ENCODE measurements at places on chromosomes 2 and 18. TPM values are rescaled to one million over a fixed set of nuclear protein-coding genes. Genes with fewer than 3 reads are reported as not detected.

DNA sequence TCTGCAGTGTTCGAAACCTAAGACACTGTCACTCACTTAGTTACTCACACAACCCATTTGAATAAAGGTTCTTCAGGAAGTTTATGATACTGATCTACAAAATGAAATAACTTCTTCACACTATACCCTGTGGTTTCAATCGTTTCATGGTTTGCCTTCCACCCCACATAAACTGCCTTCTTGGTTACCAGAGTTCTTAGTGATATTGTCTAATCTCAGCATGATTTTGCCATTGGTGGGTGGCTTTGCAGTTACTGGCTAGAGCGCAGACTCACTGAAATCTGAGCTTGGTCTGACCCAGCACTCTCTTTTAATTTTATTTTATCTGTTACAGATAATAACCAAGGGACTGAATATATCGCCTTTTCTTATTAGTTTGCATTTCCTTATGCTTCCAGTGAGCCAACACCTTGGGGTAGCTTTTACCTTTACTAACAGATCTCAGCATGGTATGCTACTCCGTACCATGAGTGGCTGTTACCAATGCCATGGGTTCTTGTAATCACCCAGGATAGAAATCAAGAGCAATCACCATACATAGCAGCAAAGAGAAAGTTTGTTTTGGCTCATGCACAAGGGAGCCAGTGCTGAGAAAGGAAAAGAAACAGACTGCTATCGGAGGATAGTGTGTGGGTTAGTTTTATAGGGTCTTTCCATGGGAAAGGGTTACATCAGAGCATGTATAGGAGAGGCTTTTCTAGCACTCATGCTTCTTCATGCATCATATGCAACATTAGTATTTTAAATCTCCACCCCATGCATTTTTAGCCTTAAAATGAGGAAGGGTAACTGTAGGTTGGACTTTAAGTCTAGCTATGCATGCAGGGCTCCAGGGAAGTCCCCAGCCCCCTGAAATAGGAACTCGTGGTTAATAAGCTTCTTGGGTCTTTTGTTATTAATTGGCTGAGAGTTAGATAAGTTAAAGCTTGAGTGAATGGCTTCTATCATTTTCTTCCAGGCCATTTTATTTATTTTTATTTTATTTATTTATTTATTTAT, 33.3 kb downstream of the ANXA4 start:
- DNase-seq = no peak

- DNase-seq = no peak
Observed at GRCh38 chr2:30225131-30225762, 6.1 kb upstream of the LBH start.

- no peak for DNase-seq
Observed at GRCh38 chr2:95314964-95315611, 17.9 kb downstream of the KCNIP3 start.

DNA sequence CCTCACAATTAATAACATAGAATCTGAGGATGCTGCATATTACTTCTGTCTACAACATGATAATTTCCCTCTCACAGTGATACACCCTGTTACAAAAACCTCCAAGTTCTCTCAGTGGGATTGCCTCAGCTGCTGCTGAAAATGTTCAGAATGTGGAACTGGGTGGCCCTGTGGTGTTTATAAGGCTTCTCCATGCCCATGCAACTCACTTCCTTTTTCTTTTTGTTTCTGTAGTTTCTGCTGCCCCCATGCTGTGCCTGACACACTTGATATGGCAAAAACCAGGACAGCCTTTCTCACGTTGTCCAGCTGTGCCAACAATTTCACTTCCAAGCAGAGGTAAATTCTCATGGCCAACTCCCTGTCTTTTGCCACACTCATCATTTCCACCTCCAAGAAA, 206.2 kb downstream of the RPIA start:
- DNase-seq = no peak

Gene IL36A
- total RNA-seq = not detected

DNA sequence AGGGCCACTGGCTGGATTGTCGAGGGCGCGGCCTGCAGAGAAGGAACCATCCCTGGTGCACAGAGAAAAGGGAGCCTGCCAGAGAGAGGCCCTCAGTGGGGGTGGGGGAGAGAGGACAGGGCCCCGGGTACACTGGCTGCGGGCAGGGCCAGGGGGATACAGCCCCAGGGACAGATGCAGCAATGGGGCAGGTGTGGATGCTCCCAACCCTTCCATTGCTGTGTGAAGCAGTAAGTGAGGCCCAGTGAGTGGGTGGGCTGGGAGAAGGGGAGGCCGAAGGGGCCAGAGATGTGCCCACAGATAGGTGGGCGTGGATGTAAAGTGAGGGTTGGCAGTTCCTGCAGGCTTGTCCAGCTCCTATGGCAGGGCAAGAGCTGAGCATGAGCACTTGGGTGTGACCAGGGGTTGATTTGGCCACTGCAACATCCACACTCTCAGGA, 7.4 kb downstream of the AGXT start:
- DNase-seq = no peak

Gene ZNF516
- total RNA-seq = 19.5 TPM

Gene GDF7
- total RNA-seq = 40.7 TPM

Gene IL37
- not detected for total RNA-seq

DNA sequence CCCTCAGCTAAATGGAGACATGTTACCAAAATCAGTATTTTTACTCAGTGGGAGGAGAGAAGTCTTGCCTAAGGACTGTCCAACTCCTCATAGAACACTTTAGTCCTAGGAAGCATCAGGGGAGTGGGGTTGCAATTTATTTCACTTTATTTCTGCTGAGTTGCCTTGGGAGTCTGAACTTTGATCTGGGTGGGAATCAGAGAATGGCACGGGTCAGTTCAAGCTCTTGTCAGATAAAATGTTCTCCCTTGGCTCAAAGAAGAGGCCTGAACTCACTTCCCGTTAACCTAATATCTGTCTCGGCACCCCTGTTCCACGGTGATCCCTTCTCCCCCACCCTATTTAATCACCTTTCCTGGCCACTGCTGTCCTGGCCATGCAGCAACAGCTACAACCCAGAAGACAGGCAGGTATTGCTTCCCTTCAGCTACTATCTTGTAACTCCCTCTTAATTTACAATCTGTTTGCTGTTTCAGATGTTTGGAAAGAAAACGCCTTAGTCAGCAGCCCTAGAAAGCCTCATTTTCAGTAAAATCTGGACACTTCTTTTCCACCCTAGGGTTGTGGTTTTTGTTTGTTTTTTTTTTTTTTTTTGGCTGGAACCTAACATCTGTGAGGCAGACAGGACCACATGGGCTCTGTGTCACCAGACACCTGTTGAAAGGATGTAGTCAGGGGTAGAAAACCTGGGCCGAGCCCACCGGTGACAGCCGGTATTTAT, 52.5 kb downstream of the SERTAD2 start:
- no peak for DNase-seq

GRCh38 chr2:20092226-20092900, 40.9 kb upstream of the LAPTM4A start:
- no peak for DNase-seq

DNA sequence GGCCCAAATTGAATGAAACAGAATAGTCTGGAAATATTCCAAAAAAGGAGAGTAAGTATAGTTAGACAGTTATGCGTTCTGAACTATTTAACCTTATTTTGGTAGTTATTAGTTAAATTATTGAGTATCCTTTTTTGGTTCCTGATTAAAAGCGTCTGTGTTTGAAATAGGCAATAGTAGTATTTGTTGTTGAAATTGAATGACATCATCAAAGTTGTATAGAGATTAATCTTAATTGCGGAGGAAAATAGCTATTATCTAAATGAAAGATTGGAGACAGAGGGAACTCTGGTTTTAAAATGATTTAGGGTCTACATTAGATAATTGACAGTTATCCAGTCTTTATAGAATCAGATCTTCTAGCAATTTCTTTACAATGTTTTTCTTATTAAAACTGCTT, 115.8 kb downstream of the BIRC6 start:
- DNase-seq = no peak

Gene ARID5A
- 231 TPM for total RNA-seq

Gene PAPOLG
- total RNA-seq = 21.9 TPM

Gene ACMSD
- not detected for total RNA-seq

- DNase-seq = no peak
Observed at GRCh38 chr2:203744091-203744490, 37.7 kb downstream of the CD28 start.

Gene MAP3K19
- not detected for total RNA-seq

GRCh38 chr2:42183775-42184174, 14.6 kb downstream of the EML4 start:
- DNase-seq = no peak

All from thoracic aorta (tissue), 2 donors.